ENCODE measurements at places on chromosomes 5 and 9.

GRCh38 chr5:114252226-114252625 lies 109.6 kb upstream of the KCNN2 start:
- no peak for DNase-seq

GRCh38 chr9:134215699-134216448 lies 51.5 kb upstream of the RNU6ATAC start:
- DNase-seq: peak; percentile 14

GRCh38 chr5:125325488-125326149 lies 579.2 kb upstream of the ZNF608 start:
- DNase-seq: no peak

DNA sequence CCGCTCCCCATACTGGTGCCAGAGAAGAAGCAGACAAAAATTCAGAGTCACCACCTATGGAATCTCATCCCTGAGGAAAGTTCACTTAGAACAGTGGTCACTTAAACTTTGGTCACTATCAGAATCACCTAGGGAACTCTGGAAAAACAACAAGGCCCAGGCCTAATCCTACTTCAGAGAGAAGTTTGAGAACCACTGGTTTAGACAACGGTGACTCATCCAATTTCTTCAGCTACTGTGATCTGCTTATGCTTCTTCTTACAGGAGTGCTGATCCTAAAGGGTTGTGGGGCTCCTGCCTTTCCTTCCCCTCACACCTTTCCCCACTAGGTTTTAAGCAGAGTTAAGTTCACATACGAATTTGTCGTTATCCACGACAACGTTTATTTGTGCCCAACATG lies 194.7 kb upstream of the KLF4 start:
- DNase-seq: no peak

- no peak for DNase-seq
These were observed 11.8 kb downstream of the BTNL8 start for GRCh38 chr5:180910735-180911134.

GRCh38 chr5:113510836-113511451 lies 2.5 kb upstream of the YTHDC2 start:
- peak; percentile 11 for DNase-seq

DNA sequence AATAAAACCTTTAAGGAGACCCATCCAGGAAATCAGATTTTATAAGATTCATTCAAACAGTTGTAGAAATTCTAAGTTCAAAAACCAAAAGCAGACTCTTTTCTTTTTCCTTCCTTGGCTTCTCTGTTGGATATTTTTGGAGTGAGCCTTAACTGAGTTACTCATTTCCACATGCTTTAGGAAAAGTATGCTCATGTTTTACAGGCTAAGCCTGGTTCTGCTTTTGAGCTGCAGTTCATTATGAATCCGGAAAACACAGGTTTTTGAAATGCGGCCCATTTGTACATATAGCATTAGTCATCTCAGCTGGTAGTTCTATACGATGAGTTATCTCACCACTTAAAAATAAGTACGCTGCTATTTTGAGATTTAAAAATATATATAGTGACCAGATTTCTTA lies 156.6 kb upstream of the DMRT1 start:
- DNase-seq: no peak

DNA sequence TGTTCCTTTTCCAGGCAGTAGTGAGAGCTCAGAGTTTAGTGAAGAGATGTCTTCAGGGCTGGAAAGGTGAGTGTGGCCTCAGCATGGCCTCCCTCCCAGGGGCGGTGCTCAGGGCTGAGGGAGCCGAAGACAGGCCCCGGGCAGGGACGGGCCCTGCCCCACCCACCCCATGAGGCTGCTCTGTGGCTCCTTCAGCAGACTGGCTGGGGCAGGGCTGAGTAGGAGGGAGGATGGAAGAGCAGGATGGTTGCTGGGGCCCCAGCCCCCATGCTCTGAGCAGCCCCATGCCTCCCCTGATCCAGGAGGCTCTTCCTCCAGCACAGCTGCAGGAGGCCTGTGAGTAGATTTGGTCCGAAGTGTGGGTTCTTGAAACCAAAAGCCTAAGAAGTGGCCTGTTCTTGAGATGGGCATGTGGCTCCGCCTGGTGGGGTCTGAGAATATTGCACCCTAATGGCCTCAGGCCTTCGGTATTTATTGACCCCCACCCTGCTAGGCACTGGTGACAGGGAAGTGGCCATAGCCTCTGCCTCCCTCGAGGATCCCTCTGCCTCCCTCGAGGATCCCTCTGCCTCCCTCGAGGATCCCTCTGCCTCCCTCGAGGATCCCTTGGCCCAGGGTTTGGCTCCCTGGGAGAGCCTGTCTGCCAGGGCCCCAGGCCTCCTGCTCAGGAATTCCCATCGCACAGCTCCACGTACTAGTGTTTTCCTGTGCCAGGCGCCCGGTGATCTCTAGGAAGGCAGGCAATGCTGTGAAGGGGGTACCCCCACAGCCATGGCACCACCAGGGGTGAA lies 65.4 kb upstream of the GARNL3 start:
- DNase-seq: peak; percentile 10

DNA sequence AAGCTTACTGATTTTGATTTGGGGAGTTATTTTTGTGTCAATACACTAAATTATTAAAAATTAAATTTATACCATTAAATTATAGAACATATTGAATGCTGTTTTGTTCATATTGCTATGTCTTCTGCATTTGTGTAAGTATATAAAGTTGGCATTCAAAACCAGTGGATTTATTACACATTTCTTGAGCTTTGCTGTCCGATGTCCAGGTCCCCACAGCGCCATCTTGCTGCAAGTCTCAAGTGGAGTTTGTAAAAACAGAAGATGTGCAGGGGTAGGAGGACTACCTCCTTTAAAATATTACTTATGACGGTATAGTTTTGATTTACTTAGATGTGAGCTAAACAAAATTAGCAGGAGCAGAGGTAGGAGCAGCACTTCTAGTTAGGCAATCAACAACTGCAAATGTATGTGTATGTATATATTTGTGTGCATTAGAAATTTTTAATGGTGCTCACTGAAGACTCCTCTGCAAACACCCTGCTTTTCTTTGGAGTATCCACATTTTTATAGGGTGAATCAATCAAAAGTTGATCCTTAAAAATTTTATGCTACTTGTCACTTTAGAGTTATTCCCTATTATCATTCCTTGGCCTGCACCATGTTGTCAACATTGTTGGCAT lies 37.4 kb downstream of the CPEB4 start:
- no peak for DNase-seq

- DNase-seq: no peak
These were observed 248.3 kb downstream of the FSTL4 start for GRCh38 chr5:133363807-133364587.

- DNase-seq: no peak
These were observed 107.4 kb downstream of the SCAMP1 start for GRCh38 chr5:78467752-78468357.

- no peak for DNase-seq
These were observed 656.8 kb downstream of the IRX1 start for GRCh38 chr5:4252385-4252784.

- no peak for DNase-seq
These were observed 75.6 kb downstream of the DMRTA1 start for GRCh38 chr9:22522206-22522740.

GRCh38 chr5:76715736-76716455 lies at the start of gene F2R:
TSS of gene F2R (plus strand) at chr5:76716126. CDS start at chr5:76716308, 182 bp downstream.
- DNase-seq: peak; percentile 54

DNA sequence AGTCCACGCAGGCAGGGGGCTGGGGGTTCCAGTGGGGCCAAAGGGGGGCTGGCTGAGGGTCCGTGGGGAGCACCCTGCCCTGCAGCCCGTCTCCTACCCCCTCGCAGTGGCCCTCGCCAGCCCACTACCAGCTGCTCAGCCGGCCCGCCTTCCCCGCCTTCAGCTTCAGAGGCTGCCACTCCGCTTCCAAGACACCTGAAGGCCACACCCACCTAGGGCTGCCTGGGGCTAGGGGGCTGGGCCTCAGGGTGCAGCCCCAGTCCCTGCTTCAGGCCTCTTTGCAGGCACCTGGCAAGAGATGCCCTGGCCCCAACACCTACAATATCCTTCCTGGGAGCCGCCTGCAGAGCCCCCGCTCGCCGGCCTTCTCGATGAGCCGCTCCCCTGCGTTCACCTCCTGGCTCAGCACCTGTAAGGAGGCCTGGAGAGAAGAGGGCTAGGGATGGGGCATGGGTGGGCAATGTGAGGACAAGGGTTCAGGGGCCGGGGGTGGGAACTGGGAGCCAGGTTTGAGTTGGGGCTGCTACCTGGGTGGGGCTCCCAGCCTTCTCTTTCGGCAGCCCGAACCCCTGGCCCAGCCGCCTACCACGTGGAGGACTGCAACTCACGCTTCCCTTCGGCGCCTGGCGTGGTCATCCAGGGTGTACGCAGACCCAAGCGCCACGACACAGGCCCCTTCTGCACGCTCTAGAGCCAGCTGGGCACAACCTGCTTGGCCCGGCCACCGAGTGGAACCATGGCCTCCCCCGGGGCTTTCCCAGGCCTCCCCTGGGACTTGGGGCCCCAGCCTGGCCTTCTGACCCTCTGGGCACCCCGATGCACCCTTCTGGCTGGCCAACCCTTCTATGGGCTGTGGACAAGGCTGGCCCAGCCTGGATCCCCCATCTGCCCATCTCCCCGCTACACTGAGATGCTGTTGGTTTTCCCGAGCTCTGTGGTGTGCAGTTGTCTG lies 1.7 kb downstream of the STPG3 start:
- DNase-seq: no peak

DNA sequence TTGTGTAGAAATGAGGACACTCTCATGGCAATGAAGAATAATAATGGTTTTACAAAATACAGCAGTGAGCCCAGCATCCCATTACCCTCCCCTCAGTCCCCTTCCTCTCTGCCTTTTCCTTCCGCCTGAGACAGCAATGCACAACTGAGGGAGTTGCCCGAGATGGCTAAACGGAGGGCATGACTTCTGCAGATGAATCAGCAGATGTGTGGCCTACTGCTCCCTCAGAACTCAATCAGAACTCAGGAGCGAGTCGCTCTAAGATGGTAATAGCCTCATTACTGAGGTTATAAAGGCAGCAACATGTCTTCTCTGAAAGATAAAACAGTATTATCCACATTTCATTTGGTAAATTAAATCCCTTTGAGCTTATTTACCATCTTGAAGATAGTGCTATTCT lies 326.6 kb downstream of the ENC1 start:
- DNase-seq: no peak

DNA sequence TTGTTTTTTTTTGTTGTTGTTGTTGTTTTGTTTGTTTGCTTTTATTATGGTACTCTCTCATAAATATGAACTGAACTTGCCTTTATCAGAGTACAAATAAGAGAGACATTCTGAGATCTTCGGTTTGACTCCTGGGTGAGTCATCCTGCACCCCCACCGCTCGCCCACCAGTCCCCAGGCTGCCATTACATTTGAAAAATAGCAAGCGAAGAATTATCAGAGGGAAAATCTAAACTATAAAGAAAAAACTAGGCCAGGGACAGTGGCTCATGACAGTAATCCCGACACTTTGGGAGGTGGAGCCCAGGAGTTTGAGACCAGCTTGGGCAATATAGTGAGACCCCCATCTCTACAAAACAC lies 122.1 kb upstream of the MAP3K1 start:
- no peak for DNase-seq

DNA sequence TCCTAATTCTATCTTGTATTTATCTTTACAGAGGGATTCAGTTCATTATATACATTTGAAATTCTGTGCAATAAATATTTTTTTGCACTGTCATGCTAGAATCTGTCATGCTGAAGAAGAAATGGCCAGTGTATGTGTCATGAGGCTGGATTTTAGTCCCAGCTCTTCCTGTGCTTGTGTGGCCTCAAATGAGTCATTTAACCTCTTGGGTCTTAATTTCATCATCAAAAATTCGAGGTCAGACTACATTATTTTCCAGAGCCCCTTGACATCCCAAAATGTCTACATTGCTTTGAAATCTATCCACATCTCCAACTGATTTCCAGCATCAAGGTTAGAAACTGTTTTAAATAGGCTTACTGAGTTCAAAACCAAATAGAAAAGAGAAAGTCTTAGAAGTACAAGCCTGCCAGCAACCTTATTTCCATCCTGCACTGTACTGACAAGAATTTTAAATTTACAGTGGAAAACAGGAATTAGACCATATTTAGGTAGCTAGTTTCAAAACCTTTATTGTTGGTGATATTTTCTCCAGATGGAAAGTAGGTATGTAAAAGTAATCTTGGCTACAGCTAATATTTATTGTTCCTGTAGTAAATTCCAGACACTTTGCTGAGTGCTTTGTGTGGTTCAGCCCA lies 96.7 kb upstream of the MAMDC2 start:
- no peak for DNase-seq

DNA sequence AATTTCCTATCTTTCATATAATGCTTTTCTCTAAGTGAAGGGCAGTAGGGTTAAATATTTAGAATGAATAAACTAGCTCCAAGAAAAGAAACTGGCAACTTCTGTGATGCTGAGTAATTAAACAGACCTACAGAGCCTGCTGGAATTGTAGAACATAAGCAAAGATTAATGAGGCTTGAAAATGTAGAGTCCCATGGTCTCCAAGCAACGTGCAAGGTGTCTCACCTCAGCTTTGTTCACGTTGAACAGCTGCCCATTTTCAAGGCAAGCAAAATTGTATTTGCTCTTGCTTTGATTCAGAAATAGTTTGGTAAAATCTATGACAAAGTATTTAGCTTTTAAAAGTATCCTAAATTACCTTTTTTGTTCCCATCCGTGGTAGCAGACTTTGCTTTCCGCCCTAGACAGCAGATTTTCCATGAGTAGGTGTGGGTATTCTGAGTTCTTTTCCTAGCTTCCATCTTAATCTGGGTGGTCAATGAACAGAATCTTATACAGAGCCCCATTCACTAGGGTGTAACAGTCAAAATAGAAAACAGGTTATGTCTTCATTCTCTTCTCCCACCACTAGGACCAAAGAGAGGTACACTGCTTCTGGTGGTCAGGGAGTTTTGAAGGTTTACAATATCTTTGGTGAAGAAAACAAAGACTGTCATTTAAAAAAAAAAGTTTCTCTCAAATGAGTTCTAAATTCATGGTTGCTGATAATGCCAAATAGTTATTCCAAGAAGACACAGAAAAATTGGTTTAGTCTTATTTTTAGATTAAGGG lies 52.1 kb upstream of the TYRP1 start:
- peak; percentile 57 for DNase-seq

DNA sequence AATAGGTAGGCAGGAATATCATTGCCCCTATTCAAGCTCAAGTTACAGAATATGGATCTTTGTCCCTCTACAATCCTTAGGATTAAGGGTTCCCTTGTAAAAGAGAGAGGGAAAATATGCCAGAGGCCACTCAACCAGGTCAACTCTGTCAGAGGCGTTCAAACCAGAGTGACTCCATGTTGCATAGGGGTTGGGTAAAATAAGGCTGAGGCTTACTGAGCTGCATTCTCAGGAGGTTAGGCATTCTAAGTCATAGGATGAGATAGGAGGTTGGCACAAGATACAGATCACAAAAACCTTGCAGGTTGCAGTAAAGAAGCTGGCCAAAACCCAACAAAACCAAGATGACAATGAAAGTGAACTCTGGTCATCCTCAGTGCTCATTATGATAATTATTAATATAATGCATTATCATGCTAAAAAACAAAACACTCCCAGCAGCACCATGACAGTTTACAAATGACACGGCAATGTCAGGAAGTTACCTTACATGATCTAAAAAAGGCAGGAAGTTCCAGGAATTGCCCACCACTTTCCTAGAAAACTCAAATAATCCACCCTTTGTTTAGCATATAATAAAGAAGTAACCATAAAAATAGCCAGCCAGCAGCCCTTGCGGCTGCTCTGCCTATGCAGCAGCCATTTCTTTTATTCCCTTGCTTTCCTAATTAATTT lies 64.8 kb downstream of the ERP44 start:
- no peak for DNase-seq

GRCh38 chr9:97525451-97525850 lies 24.0 kb downstream of the TMOD1 start:
- DNase-seq: no peak

GRCh38 chr5:92237896-92238295 lies 854.8 kb upstream of the ARRDC3 start:
- DNase-seq: no peak

GRCh38 chr9:134653259-134654009 lies 11.8 kb downstream of the COL5A1 start:
- no peak for DNase-seq
